Stimulated activated CD4-positive, alpha-beta T cell treated with anti-CD3 and anti-CD28 coated beads, Interleukin-1b, Interleukin-23, amount 100 ng/mL, for 24 hours (primary cell): ENCODE measurements at places on chromosomes 2 and 18.

GRCh38 chr18:45107425-45107824 is 426.7 kb downstream of the SETBP1 start:
- no peak for DNase-seq

GRCh38 chr2:216078776-216079175 is 2.8 kb downstream of the PECR start:
- DNase-seq = no peak

DNA sequence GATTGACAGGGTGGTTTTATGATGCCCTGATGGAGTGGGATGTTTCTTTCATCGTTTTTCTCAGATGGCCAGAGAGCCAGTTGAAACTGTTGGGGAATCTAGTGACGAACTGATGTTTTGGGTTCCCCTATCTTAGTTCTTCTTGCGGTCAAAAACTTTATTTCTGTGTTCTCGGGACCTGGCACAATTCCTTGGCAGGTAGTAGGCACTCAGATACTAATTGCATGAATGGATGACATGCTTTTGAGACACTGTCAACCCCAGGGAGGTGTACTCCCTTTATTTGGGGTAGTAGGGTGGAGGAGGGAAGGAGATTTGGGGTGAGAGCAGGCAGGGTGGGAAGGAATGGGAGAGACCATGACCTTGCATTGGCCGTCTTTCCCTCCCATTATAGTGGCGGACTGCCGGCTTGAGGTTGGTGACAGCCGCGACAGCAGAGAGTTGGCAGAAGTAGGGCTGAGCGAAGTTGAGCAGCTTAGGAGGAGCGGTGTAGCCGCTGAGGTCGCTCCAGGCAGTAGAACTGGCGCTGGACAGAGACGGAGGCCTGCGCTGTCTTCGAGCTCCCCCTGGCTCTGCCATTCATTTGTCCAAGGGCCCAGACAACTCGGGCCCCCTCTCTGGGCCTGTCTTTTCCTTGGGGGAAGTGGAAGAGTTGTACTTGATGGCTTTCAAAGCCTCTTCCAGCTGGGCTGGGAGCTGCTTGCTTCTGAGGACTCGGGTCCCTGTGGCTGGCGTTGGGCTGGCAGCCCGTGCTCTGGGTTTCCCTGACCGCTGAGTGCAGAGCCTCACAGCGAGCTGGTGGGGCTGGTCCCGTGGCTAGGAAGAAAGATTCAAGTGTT is 2.6 kb downstream of the TET3 start:
- DNase-seq = no peak

- no peak for DNase-seq
Measured at GRCh38 chr2:189798312-189799029, 14.2 kb downstream of the PMS1 start.

- no peak for DNase-seq
Measured at GRCh38 chr2:39266139-39266805, 22.5 kb upstream of the CDKL4 start.
